ENCODE measurements at places on chromosomes 6 and 20.

- no peak overlapping the region for H3K27ac ChIP-seq
- H3K4me3 ChIP-seq, result no peak overlapping the region
- no peaks in the 10 kb centered on the region for H3K27me3 ChIP-seq
- H3K4me1 ChIP-seq, result no peaks in the 10 kb centered on the region
- no peak for DNase-seq
Measured at GRCh38 chr6:63493557-63493956, 78.7 kb upstream of the LOC128125822 start.

GRCh38 chr6:164749221-164750064, 560.0 kb downstream of the C6orf118 start:
- H3K4me3 ChIP-seq, result no peak overlapping the region
- no peaks in the 10 kb centered on the region for H3K27me3 ChIP-seq
- H3K4me1 ChIP-seq, result no peaks in the 10 kb centered on the region
- no peak overlapping the region for H3K27ac ChIP-seq
- H3K36me3 ChIP-seq, result no peaks in the 10 kb centered on the region
- no peak for DNase-seq

GRCh38 chr6:45728674-45729073, 287.0 kb downstream of the CLIC5 start:
- no peak for DNase-seq
- peaks cover 10% of the 10 kb centered on the region for H3K4me1 ChIP-seq
- H3K27ac ChIP-seq, result no peak overlapping the region
- no peaks in the 10 kb centered on the region for H3K36me3 ChIP-seq

DNA sequence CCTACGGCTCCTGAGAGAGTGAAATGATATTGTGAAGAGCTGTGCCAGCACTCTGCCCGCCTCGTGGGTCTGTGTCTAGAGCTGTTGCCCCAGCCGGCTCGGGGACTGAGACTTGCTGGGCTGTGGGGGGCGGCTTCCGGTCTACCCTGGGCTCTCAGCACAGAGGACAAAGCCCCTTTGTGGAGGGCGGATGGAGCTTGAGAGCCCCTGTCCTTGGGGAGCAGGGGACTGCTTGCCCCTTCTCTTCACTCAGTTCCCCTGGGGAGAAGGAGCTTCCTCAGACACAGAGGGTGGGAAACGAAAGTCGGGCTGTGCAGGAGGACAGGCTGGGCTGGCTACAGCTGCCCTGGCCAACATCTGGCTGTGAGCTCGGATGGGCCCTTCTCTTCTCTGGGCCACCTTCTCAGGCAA, 11.0 kb downstream of the SRC start:
- no peak for DNase-seq
- H3K36me3 ChIP-seq, result no peaks in the 10 kb centered on the region
- no peaks in the 10 kb centered on the region for H3K4me1 ChIP-seq
- no peaks in the 10 kb centered on the region for H3K27me3 ChIP-seq
- H3K27ac ChIP-seq, result no peak overlapping the region
- no peak overlapping the region for H3K4me3 ChIP-seq

- no peaks in the 10 kb centered on the region for H3K27me3 ChIP-seq
- H3K36me3 ChIP-seq, result peaks cover 64% of the 10 kb centered on the region
- H3K4me3 ChIP-seq, result no peak overlapping the region
- DNase-seq, result no peak
- no peak overlapping the region for H3K27ac ChIP-seq
Measured at GRCh38 chr6:163570579-163571231, 156.2 kb downstream of the QKI start.

GRCh38 chr6:69285054-69285453, 511.8 kb downstream of the LMBRD1 start:
- H3K27me3 ChIP-seq, result no peaks in the 10 kb centered on the region
- H3K36me3 ChIP-seq, result no peaks in the 10 kb centered on the region
- DNase-seq, result no peak
- H3K4me1 ChIP-seq, result no peaks in the 10 kb centered on the region
- H3K27ac ChIP-seq, result no peak overlapping the region

GRCh38 chr20:23350904-23351838, 580 bp downstream of the NXT1 start:
- H3K27ac ChIP-seq, result peak overlapping the region; percentile 100
- peaks cover 44% of the 10 kb centered on the region for H3K4me1 ChIP-seq
- H3K36me3 ChIP-seq, result peaks cover 54% of the 10 kb centered on the region
- H3K27me3 ChIP-seq, result no peaks in the 10 kb centered on the region
- peak; percentile 73 for DNase-seq

DNA sequence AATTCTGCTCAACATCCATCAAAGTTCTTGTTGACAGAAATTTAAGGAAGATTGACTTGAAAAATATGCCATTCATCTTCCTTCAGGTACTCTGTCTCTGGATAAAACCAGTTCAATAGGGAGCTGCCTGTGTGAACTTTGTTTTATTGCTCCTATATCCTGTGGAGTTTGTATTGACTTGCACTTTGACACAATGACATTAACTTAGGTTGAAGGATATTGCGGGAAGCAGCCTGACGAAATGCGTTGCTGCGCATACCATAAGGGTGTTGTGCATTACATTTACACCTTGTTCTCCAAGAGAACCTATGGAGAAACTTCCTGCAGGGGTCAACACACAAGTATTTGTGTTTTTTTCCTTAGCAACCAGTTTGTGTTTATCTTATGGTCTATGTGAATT, 185.4 kb upstream of the GRIK2 start:
- H3K4me1 ChIP-seq, result no peaks in the 10 kb centered on the region
- H3K27me3 ChIP-seq, result no peaks in the 10 kb centered on the region
- DNase-seq, result no peak
- no peak overlapping the region for H3K4me3 ChIP-seq
- no peak overlapping the region for H3K27ac ChIP-seq
- no peaks in the 10 kb centered on the region for H3K36me3 ChIP-seq

DNA sequence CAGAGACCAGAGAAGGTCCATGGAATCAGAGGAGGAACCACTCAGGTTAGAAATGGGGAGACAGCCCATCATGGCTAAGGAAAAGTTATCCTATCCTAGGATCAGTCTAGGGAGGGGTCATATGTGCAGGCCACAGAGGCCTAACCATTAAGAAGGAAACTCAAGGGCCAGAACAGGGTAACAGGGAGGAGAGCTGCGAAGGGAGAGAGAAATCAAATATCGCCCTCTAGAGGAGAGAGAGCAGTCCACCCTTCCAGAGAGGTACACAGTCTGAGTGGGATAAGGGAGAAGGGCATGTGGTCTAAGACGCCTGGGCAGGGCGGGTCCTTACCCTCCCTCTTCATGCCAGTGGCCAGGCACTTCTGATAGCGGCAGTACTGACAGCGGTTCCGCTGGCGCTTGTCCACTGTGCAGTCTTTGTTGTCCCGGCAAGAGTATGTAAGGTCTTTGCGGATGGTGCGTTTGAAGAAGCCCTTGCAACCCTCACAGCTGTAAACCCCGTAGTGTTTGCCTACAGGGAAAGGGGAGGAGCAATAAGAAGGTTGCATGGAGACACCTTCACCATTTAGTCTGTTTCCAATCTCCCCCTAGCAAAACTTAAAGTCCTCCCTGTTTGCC, 2.9 kb downstream of the RXRB start:
- peak overlapping the region; percentile 47 for H3K4me3 ChIP-seq
- peak overlapping the region; percentile 99 for H3K27ac ChIP-seq
- H3K36me3 ChIP-seq, result peaks cover 81% of the 10 kb centered on the region
- H3K4me1 ChIP-seq, result peaks cover 60% of the 10 kb centered on the region
- peaks cover 2% of the 10 kb centered on the region for H3K27me3 ChIP-seq
- peak; percentile 58 for DNase-seq

DNA sequence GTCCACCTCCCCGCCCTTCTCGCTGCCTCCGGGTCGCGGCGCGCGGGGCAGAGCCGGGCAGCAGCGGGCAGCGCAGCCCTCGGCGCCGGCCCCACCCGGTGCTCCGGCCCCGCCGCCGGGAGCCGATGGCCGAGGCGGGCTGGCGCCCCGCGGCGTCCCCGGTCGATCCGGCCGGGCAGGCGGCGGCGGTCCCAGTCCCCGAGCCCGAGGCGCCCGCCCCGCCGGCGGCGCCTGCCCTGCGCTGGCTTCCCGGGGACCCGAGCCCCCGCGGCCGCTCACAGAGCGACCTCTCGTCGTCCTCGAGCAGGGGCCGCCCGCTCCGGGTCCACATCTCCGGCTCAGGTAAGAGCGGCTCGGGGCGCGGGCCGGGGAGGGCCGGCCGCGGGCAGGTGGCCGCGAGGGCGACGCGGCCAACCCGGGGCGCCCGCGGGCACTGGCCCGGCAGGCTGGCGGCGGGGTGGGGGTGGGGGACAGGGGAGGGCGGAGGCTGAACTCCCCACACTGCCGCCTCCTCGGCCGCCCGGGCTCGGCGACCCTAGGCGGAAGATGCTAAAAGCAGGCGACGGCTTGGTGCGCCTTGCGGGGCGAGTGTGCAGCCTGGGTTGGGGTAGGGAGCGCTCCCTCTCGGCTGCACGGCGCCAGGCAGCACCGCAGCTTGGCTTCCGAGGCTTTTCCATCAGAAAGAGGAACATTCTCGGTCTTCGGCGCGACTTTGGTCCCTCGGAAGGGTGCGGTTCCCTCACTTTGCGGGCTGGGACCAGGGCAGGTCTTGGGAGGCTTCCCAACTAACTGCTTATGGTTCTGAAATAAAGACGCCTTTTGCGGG, 25.6 kb upstream of the FUCA2 start:
- H3K27ac ChIP-seq, result peak overlapping the region; percentile 87
- H3K27me3 ChIP-seq, result no peaks in the 10 kb centered on the region
- peak; percentile 78 for DNase-seq

GRCh38 chr6:41692080-41692675, 43.2 kb downstream of the TFEB start:
- peaks cover 24% of the 10 kb centered on the region for H3K36me3 ChIP-seq
- H3K4me1 ChIP-seq, result peaks cover 2% of the 10 kb centered on the region
- H3K4me3 ChIP-seq, result no peak overlapping the region
- no peak for DNase-seq

- no peak for DNase-seq
- no peak overlapping the region for H3K27ac ChIP-seq
- no peaks in the 10 kb centered on the region for H3K27me3 ChIP-seq
- no peak overlapping the region for H3K4me3 ChIP-seq
- no peaks in the 10 kb centered on the region for H3K4me1 ChIP-seq
- no peaks in the 10 kb centered on the region for H3K36me3 ChIP-seq
Measured at GRCh38 chr6:117206944-117207687, 58.2 kb upstream of the VGLL2 start.

GRCh38 chr6:22825210-22825609, 255.8 kb downstream of the HDGFL1 start:
- H3K27me3 ChIP-seq, result no peaks in the 10 kb centered on the region
- no peak for DNase-seq
- no peak overlapping the region for H3K4me3 ChIP-seq
- no peaks in the 10 kb centered on the region for H3K4me1 ChIP-seq
- no peak overlapping the region for H3K27ac ChIP-seq
- no peaks in the 10 kb centered on the region for H3K36me3 ChIP-seq

DNA sequence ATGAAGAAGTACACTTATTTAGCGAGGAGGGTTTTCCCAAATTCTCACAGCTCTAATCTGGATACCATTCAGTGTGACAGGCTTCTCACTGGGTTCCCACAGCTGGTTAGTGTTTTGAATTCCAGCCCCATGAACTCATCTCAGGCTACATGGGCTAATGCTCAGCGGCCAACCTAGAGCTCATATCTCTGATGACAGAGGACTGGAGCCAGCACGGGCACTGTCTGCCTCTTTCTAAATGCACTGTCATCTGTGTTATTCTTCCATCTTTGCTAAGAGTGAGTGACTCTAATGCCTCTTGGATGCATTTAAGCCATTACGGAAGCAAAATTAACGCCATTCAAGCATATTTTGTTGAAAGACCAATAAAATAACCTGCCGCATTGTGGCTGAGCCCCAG, 308.9 kb upstream of the JAG1 start:
- DNase-seq, result no peak
- H3K4me1 ChIP-seq, result no peaks in the 10 kb centered on the region
- H3K36me3 ChIP-seq, result no peaks in the 10 kb centered on the region
- no peak overlapping the region for H3K27ac ChIP-seq
- no peak overlapping the region for H3K4me3 ChIP-seq

DNA sequence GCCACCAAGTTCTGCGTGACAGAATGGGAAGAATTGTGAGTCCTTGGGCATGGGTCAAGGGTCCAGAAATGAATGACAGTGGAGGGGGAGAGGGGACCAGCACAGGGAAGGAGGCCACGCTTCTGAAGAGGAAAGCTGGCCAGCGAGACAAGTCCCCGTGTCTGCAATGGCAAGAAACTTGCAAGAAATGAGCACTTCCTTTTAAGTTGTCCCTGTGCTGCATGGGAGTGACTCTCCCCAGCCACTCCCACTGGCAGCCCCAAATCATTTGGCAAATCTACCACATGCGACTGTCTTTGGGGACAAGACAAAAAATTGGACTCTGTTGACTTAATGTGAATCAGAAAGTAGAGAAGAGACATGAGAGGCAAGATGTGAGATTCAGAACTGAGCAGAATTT, 242.2 kb upstream of the RREB1 start:
- no peaks in the 10 kb centered on the region for H3K36me3 ChIP-seq
- DNase-seq, result no peak
- no peak overlapping the region for H3K4me3 ChIP-seq
- no peaks in the 10 kb centered on the region for H3K27me3 ChIP-seq
